Neural crest cell (in vitro differentiated cells): ENCODE measurements at places on chromosomes 16 and 17.

DNA sequence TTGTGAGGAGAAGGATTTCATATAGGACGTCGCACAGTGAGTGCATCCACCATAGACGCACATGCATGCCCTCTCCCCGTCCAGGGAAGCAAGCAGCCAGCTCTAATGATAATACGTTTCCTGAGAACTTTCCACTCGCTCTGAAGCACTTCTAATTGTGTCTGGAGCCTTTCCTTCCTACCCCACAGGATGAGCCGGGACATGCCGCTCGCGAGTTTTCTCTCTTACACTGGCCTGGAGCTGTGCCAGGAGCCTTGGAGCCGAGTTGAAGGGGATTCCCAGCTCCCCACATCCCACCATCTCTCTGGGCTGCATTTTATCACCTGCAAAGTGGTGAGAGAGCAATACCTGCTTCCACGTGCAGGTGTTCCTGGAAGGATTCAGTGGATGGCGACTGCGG, 368.1 kb downstream of the C16orf95 start:
- no peak for DNase-seq

GRCh38 chr16:21227866-21228265, 5.6 kb upstream of the ANKS4B start:
- DNase-seq, result no peak

GRCh38 chr16:15564604-15565339, 78.2 kb downstream of the MARF1 start:
- no peak for DNase-seq

DNA sequence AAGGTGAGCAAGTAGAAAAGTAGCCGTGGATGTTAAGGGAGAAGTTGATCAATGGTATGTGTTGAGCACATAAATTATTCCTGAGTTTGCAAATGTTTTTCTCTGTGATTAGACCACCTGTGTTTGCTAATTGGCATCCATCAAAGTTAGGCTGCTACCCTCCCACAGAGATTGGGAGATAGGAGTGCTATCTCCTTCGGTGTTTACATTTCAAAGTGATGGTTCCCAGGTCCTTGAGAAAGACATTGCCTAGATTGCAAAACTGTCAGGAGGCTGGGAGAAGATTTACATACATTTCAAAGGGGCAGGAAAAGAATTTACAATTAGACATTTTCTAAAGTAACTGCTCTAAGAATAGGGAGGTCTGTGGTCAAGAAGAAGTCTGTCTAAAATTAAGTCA, 54.3 kb upstream of the CNTNAP4 start:
- DNase-seq, result no peak

DNA sequence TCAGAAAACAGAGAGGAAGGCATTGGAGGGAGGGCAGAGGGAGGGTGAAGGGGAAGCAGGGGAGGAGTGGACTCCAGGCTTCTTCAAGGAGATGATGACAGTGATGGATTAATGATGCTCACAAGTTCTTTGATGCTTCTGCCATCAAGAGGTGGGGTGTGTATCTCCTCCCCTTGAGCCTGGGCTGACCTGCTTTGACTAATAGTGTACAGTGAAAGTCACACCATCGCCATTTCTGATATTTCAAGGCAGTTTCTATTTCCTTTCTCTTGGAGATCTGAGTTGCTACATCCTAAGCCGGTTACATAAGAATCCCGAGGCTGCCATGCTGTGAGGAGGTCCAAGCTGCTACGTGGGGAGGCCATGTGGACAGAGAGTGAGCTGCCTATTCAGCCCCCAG, 312.5 kb downstream of the MAF start:
- no peak for DNase-seq

DNA sequence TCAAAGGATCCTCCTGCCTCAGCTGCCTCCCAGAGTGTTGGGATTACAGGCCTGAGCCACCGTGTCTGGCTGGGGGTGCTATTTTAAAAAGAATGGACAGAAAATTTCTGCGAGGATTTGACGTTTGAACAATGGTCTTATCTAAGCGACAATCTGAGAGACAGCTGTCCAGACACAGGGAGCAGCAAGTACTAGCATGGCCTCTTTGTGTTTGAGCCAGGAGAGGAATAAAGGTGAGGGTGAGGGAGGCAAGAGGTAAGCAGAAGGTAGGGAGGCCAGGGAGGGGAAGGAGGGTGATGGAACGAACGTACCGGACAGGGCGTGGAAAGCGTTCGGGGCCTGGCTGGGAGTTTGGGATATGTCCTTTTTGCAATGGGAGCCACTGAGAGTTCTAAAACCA, 59.2 kb downstream of the PITPNC1 start:
- no peak for DNase-seq

DNA sequence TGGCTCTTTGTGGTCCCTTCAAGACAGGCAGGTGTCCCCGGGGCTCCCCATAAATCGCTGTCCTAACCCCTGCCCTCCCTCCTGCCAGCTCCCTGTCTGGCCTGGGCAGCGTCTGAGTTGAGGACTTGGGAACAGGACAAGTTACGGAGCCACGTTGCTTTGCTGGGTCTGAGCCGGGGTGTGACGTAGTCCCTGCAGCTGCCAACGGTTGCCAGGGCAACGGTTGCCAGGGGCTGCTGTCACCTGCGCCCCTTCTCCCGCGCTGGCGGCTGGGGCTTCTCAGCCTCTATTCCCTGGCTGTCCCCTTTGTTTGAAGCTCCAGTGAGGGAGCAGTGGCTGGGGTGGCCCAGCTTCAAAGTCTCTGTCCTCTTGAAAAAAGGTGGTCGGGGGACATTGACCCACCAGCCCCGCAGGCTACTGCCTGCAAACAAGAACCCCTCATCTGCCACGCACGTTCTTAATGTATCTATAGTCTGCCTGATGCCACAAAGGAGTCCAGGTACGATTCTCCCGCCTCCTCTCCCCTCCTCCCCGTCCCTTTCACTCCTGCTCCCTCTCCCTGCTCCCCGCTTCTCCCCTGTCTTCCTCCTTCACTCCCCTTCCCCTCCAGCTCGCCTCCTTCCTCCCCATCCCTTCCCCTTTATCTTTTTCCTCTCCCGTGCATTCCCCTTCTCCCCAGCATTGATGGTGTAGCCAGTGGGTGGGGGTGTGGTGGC, 10.9 kb downstream of the ADGRG1 start:
- DNase-seq, result peak; percentile 72

DNA sequence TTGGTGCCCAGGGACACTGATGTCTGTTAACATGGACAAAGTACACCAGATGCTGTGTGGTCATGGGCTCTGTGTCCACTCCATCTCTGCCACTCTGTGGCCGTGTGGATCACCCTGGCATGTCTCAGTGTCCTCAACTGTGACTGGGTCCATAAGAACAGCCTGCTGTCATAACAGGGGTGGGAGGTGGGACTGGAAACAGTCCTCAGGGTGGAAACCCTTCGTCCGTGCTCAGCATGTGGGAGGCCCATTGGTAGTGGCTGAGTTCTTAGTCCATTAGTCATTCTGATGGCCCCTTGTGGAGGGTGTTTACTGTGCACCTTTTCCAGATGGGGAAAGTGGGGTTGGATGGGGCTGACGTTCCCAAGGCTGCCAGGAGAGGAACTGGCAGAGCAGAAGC, 12.8 kb downstream of the FLYWCH2 start:
- no peak for DNase-seq

DNA sequence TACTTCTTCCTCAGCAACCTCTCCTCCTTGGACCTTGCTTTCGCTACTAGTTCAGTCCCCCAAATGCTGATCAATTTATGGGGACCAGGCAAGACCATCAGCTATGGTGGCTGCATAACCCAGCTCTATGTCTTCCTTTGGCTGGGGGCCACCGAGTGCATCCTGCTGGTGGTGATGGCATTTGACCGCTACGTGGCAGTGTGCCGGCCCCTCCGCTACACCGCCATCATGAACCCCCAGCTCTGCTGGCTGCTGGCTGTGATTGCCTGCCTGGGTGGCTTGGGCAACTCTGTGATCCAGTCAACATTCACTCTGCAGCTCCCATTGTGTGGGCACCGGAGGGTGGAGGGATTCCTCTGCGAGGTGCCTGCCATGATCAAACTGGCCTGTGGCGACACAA, 429 bp downstream of the OR2C1 start:
- no peak for DNase-seq

GRCh38 chr17:32266389-32267301, 1.0 kb downstream of the RHBDL3 start:
- DNase-seq, result peak; percentile 41

DNA sequence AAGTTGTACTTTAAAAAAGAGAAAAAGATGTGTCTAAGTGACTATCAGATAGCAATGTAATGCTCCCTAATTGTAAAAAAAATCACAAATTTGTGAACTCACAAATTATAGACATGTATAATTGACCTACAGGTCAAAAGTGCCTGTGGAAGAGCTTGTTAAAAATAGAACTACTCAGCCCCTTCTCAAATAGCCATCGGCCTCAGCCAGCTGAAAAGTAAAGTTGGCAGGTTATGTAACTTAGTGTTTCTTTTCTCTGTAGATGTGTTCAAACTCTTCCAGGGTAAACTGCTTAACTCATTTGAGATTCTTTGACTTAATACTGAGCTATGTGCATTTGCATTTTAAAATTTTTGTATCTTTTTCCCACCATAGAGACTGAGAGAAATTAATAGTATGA, 13.3 kb downstream of the AKTIP start:
- DNase-seq, result no peak

- no peak for DNase-seq
Measured at GRCh38 chr16:75801307-75801706, 75.0 kb upstream of the CPHXL start.

DNA sequence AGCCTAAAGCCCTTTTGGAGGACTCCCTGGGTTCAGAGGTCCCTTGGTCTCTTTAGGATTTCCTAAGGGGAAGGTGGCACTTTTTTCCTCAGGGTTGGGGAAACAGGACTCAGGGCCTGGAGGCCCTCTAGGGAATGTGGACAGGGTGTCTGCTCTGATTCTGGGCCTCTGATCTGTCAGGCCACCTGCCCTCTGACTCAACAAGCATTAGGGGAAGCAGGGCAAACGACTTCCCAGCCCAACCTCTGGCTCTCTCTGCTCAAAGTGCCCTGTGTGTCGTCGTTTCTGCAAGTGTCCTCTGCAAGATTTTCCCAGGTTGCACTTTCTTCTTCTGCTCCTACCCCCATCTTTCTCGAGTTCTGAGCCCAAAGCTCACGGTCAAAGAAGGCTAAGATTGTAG, 6.6 kb upstream of the IGFBP4 start:
- DNase-seq, result no peak

DNA sequence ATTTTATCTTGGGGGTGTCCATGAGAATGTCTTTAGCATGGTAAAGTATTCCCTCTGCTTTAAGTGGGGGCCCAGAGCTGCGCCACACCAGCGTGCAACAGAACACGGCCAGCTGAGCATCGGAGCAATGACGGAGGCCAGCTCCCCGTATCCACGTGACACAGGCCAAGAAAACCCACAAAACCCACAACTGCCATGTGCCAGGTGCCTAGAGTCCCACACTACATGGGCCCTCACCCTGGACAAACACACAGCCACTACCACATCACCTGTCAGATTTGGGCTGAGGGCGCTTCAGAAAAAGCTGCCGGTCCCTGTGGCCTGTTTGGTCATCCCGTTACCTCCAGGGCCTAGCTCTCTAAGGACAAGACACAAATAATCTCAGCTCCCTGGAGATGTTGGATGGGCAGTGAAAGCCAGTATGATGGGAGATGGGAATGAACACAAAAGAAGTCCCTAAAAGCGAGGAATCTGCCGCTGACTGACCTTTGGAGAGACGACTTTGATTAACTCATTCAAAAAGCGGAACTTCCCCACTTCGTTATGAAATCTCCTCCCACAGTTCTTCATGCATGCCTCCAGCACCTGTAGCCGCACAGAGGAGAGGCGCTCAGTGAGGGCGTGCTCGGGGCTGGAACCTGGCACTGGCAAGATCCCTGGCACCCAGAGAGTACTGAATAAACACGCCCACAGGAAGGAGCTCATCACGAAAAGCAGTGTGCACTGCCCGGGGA, 17.1 kb downstream of the GGA3 start:
- DNase-seq, result no peak

DNA sequence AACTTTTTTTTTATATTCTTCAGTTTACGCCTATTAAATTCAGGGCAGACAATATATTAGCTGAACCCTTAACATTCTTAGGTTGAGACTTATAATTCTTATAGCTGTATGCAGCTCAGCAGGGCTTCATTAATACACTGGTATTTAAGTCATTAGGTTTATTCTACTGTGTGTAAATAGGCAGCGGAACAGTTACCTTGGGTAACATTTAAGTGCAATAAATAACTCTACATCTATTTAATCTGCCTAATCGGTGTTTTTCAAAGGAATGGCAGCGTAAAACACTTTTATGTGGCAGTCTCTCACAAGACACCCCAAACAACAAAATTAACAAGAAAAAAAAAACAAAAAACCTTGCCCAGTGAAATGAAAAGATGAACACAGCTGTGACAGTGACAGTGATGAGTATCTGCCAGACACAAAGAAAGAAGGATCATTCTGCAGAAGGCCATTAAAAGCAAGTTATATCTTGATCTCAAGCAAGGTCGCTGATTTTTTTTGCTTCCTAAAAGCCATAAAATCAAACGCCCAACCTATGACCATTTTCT, 32.6 kb downstream of the KCNJ2 start:
- no peak for DNase-seq

DNA sequence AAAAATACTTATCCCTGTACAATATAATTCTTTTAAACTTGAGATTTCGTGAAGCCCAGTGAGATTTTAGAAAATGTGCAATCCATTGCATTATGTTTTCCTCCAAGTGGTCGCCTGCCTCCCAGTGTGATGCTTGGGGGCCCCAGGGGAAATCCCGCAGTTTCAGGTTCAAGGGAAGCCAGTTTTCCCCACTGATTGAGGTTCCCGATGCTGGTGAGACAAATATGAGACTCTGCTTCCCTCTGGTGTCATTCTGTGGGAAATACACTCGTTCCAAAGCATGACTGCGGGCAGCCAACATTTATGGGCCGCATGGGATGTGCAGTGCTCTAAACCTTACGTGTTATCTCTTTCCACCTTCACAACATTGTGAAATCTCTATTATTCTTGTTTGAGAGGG, 200.8 kb downstream of the PRKCB start:
- DNase-seq, result peak; percentile 52

DNA sequence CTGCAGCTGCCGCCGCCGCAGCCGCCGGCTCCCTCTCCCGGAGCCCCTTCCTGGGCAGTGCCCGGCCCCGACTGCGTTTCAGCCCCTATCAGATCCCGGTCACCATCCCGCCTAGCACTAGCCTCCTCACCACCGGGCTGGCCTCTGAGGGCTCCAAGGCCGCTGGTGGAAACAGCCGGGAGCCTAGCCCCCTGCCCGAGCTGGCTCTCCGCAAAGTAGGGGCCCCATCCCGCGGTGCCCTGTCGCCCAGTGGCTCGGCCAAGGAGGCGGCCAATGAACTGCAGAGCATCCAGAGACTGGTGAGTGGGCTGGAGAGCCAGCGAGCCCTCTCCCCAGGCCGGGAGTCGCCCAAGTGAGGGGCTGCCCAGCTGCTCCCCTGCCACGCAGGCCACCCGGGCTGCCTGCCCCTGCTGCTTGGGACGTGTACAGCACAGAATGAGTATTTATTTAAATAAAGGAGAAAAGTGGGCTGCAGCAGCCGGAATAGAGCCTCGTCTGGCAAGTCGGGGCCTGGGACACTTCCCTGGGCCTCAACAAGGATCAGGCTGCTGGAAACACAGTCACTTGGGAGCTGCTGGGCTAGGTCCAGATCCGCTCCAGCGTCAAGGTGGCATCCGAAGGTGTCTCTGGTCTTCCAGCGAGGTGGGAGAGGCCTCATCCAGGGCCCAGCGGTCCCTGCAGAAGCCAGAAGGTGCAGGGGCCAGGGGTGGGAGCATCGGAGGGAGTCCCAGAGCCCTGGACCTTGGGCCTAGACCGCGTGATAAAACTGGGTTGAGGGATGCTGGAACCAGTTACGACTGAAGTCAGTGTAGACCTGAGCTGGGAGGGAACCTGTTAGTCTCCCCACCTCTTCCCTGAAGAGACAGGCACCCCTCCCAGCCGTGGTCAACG, 8.8 kb downstream of the TBX2 start:
- DNase-seq, result no peak
